Chondrocyte (in vitro differentiated cells): ENCODE measurements at places on chromosomes 5 and 9. TPM values are rescaled to one million over a fixed set of nuclear protein-coding genes. Genes with fewer than 3 reads are reported as not detected.

GRCh38 chr9:124835026-124835557, 18.2 kb upstream of the WDR38 start:
- H3K27me3 ChIP-seq: no peaks in the 10 kb centered on the region
- no peak overlapping the region for H3K4me3 ChIP-seq
- H3K4me1 ChIP-seq: peaks cover 36% of the 10 kb centered on the region
- DNase-seq: no peak
- peak overlapping the region; percentile 93 for H3K27ac ChIP-seq

- DNase-seq: no peak
- H3K36me3 ChIP-seq: peaks cover 2% of the 10 kb centered on the region
- H3K27me3 ChIP-seq: no peaks in the 10 kb centered on the region
- H3K4me1 ChIP-seq: no peaks in the 10 kb centered on the region
- no peak overlapping the region for H3K27ac ChIP-seq
Observed at GRCh38 chr5:169686137-169686536, 49.1 kb downstream of the DOCK2 start.

GRCh38 chr5:56429110-56429561, 196.0 kb upstream of the ANKRD55 start:
- no peaks in the 10 kb centered on the region for H3K4me1 ChIP-seq
- DNase-seq: no peak
- H3K27me3 ChIP-seq: no peaks in the 10 kb centered on the region
- H3K36me3 ChIP-seq: peaks cover 1% of the 10 kb centered on the region
- no peak overlapping the region for H3K4me3 ChIP-seq
- H3K27ac ChIP-seq: no peak overlapping the region

GRCh38 chr9:80127920-80128319, 556.2 kb downstream of the TLE4 start:
- H3K4me3 ChIP-seq: no peak overlapping the region
- no peaks in the 10 kb centered on the region for H3K27me3 ChIP-seq
- no peaks in the 10 kb centered on the region for H3K36me3 ChIP-seq
- no peaks in the 10 kb centered on the region for H3K4me1 ChIP-seq

DNA sequence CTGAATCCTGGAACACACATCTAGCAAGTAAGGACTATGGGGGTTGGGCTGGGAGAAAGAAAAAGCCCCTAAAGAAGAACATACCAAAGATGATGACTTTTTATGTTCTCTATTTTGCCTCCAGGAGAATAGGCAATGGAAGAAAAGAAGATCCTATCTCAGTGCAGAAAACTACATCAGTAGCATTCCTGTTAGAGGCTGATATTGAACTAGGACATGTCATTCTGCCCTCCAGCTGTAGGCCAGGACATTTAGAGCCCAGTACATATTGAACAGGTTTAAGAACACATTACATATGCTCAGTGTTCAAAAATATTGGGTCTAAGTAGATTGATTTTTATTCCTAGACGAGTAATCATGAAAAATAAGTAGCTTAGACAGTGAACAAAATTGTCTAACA, 24.7 kb downstream of the PRLR start:
- no peaks in the 10 kb centered on the region for H3K4me1 ChIP-seq
- no peak overlapping the region for H3K4me3 ChIP-seq
- no peak for DNase-seq

DNA sequence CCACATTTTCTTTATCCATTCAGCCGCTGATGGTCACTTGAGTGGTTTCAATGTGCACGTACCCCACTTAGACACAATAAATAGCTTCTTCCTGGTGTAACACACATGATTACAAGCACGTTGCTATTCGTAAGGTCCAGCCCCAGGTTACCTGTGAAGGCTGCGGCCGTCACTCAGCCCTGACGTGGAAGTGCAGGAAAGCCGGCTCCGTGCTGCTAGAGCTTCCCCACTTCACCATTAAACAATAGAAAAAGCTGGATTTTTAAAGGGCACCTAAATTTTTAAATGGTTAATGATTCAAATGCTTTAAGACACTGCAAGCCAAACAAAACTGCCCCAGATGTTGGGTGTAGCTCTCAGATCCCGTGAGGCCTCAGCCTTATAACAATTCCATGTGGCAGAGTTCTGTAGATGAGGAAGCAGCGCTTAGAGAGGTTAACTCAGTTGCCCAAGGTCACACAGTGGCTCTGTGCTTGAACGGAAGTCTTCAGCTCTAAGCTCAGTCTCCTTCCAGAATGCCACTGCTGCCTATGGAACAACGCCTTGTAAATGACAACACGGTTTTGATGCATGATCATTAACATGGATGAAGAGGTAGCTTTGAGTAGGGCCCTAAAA, 125.7 kb downstream of the COL23A1 start:
- H3K27me3 ChIP-seq: no peaks in the 10 kb centered on the region
- no peak overlapping the region for H3K27ac ChIP-seq
- H3K4me3 ChIP-seq: no peak overlapping the region
- DNase-seq: no peak
- peaks cover 15% of the 10 kb centered on the region for H3K4me1 ChIP-seq

GRCh38 chr9:37946041-37946440, 42.1 kb upstream of the SLC25A51 start:
- no peak overlapping the region for H3K27ac ChIP-seq

- peaks cover 5% of the 10 kb centered on the region for H3K36me3 ChIP-seq
- H3K4me1 ChIP-seq: peaks cover 54% of the 10 kb centered on the region
- H3K27me3 ChIP-seq: peaks cover 18% of the 10 kb centered on the region
- peak overlapping the region; percentile 76 for H3K27ac ChIP-seq
- H3K4me3 ChIP-seq: peak overlapping the region; percentile 91
- peak; percentile 76 for DNase-seq
Observed at GRCh38 chr5:141876628-141877355, 1.4 kb downstream of the PCDH1 start.

- H3K36me3 ChIP-seq: peaks cover 16% of the 10 kb centered on the region
- H3K27ac ChIP-seq: peak overlapping the region; percentile 92
- no peak overlapping the region for H3K4me3 ChIP-seq
- DNase-seq: no peak
- H3K27me3 ChIP-seq: no peaks in the 10 kb centered on the region
- H3K4me1 ChIP-seq: peaks cover 89% of the 10 kb centered on the region
Observed at GRCh38 chr5:132220491-132220890, 7.2 kb downstream of the P4HA2 start.

- H3K27me3 ChIP-seq: no peaks in the 10 kb centered on the region
- peaks cover 4% of the 10 kb centered on the region for H3K4me1 ChIP-seq
- no peaks in the 10 kb centered on the region for H3K36me3 ChIP-seq
- H3K4me3 ChIP-seq: no peak overlapping the region
Observed at GRCh38 chr5:72692651-72693442, 123.6 kb upstream of the TNPO1 start.

GRCh38 chr9:97473717-97474116, 27.7 kb upstream of the TMOD1 start:
- H3K36me3 ChIP-seq: peaks cover 18% of the 10 kb centered on the region
- DNase-seq: no peak
- H3K4me1 ChIP-seq: peaks cover under 1% of the 10 kb centered on the region
- no peaks in the 10 kb centered on the region for H3K27me3 ChIP-seq

Gene PCDHGB5
- total RNA-seq: 1.0 to 1.6 TPM (median 1.1 TPM) in 3 replicates

Gene PCDHGC5
- total RNA-seq: 1.7 to 3.6 TPM (median 2.0 TPM) in 3 replicates

Gene BARHL1
- not detected in 3 replicates for total RNA-seq

Gene SPAG8
- total RNA-seq: 0.30 to 3.3 TPM (median 0.82 TPM) in 3 replicates

Gene HSPB3
- 0.37 to 4.8 TPM (median 0.46 TPM) in 3 replicates for total RNA-seq
